Motor neuron (in vitro differentiated cells): ENCODE measurements at places on chromosomes 4 and X. TPM values are rescaled to one million over a fixed set of nuclear protein-coding genes. Genes with fewer than 3 reads are reported as not detected.

Gene GAGE2A
- total RNA-seq = not detected in 2 replicates

Gene GAGE12H
- total RNA-seq = not detected in 2 replicates

Gene IBSP
- total RNA-seq = not detected in 2 replicates

DNA sequence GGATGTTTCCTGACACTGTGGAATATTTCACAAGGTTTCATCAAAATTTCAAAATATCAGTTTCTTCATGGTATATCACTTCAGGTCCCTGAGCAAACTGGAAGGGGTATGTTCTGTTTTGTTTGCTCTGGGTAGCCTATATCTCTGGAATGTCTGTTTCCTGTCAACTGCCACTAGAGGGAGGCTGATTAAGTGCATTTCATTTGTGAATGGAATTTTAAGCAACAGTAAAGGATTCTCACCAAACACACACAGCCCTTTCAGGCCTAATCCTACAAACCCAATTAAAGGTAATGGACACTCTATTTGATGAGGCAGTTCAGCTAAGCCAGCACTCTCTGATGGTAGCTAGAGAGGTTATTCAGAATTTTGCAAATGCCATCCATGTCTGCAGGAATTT lies 307.1 kb downstream of the TEX13A start:
- ATAC-seq = no peak

- peak; percentile 15 for ATAC-seq
Measured at GRCh38 chr4:85448906-85449890, 25.8 kb upstream of the ARHGAP24 start.

DNA sequence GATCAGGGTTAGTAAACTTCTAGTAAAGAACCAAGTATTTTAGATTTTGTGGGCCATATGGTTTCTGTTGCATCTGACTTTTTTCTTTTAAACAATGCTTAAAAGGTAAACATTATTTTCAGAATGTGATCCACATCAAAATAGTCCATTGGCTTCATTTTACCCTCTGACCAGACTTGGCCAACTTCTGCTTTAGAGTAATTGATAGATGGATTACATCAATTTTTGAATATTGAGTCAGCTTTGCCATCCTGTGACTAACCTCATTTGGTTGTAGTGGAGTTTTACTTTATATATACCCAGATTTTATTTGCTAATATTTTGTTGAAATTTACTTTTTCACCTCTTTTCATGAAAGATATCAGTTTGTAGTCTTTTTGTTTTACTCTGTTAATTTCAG lies 559.8 kb downstream of the TLL1 start:
- no peak for ATAC-seq

DNA sequence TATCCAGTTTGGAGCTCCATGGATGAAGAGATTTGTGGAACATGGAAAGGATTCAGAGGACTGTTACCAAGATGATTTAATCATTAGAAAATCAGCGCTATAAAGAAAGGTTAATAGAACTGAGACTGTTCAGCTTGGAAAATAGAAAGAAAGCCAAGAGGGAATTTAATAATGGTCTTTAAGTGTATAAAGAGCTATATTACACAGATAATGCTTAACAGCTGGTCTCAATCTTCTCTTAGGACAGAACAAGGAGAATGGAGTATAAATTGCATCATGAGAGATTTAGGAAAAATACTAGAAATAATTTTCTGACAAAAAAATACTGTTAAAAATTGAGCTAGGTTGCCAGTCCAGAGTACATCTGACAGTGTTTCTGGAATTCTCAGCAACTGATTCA lies 91.3 kb upstream of the MAGEC2 start:
- ATAC-seq = no peak

DNA sequence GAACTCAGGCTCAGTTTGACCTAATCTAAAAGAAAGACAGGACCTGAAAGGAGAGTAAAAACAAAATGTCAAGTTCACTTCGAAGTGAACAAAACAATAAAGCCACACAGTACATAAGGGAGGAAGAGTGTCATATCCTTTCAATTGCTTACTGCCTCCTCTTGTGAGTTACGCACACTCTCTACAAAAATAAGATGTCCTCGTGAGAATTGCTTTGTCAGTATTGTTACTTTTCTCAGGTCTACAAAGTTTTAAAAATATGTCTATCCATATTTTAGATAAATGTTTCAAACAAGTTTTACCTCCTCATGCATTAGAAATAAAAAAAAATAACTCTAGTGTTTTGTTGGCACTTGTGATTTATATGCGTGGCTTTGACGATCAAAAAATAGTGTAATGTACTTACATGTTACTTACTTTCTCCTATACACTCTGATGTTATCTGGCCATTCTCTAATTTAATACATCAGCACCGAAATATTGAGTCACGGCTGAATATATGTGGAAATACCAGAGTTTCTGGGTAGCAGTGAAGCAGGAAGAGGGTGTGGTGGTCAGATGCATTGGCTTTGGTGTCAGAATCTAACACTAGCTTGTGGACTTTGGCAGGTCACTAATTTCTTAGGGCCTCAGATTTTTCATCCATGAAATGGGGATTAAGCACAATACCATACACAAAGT lies 8.1 kb upstream of the MRPL1 start:
- peak; percentile 82 for ATAC-seq

GRCh38 chr4:22408474-22408873 lies 107.4 kb downstream of the ADGRA3 start:
- no peak for ATAC-seq

DNA sequence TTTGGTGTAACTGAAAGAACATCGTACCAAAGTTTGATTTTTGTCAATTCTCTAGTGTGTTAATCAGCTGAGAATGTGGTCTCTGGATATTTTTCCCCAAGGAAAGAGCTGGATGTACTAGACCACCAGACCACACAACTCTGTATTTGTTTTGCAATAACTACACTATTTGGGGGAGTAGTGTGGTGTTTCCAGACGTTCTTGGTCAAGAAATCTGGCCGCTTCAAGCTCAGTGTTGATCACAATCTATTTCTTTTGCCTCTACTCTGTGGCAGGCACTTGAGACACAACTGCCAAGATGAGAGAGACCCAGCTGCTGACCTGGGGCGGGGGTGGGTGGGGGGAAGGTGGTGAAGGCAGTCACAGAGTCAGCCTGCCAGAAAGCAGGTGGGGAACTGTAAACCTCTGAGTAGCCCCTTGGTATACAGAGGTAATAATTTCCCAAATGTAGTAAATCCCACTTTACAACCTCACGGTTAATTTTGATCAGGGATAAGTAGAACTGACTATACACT lies 30.6 kb downstream of the PTTG2 start:
- no peak for ATAC-seq

DNA sequence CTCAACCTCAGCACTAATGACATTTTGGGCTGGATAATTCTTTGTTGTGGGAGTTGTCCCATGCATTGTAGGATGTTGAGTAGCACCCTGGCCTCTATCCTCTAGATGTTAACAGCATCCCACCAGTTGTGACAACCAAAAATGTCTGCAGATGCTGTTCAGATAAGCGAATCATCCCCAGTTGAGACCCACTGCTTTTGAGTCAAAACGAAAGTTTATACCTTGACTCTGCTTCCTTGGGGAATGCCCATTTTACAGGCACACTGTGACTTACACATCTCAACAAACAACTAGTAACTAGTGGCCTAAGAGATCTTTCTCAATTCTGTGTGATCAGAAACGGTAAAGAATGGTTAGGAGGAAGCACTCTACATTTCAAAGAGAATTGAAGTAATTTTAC lies 37.0 kb downstream of the SEPSECS start:
- ATAC-seq = no peak

DNA sequence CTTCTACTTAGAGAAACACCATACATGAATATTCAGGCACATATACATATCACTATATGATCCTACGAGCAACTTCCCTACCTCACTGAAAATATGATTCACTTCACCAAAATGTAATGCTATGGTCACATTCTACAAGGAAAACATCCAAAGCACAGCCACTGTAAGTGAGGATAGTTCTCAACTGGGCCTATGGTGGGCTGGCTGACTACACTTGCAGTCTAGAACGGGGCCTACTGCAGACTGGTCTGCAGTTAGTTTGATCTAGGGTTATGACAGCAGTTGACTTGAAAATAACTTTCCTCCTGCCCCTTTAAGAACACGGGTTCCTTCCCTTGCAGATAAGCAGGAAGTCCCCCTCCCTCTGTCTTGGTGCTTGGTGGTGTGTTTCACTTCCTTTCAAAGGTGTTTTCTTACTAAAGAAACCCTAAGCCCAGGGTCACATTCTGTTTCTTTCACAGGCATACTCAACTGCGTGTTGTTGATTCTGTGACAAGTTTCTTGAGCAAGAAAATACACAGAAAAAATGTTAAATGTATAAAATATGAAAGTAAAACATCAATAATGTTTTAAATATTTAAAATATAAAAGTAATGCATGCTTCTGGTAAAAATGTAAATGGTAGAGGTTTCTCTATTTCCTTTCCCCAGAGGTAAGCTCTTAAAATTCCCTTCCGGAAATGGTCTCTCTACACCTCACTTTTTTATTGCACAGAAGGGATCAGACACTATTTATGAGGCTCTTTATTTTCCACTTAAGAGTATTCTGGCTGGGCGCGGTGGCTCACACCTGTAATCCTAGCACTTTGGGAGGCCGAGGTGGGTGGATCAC lies 18.0 kb upstream of the TMSB4X start:
- peak; percentile 53 for ATAC-seq
